ENCODE measurements at places on chromosomes 2 and 18. TPM values are rescaled to one million over a fixed set of nuclear protein-coding genes. Genes with fewer than 3 reads are reported as not detected.

GRCh38 chr2:77397763-77398162 is 124.4 kb downstream of the LRRTM4 start:
- DNase-seq: no peak

- DNase-seq: no peak
Measured at GRCh38 chr18:68713796-68714195, 1.1 kb downstream of the TMX3 start.

The TUBA3E gene
- not detected for total RNA-seq

DNA sequence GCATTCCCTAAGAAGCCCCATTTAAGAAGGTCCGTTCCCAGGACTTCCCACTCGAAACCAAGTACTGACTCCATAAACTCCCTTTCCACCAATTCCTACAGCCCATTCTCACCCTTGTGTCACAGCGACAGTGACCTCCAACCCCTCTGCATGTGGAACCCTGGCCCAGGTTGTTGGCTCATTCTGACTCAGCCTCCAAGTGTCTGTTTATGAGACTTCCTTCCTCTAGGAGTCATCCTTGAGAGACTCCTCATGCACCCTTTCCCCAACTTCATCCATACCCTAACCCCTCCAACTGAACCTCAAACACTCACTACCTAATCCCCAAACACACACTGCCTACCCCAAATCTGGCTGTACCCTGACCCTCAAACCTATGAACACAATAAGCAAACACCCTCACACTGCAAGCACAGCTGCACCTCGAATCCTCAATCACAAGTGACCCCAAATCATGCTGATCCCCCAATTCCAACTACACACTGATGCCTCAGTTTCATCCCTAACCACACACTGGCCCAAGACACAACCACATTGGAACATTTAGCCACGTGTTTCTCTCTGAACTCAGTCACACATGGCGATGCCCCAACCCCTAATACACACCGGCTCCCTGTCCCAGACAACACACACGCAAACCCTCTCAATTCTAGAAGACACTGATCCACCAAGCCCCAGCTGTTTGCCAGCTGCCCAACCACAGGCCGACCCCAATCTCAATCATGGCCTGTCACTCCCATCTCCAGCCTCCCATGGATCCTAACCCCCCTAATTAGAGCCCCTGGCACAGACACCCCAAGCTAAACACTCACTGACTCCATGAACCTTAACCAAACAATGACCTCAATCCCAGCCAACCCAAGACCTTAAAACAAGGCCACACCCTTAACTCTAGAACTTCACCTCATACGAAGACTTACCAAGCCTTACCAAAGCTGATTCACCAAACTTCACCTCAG is 219.6 kb downstream of the CYP26B1 start:
- peak; percentile 30 for DNase-seq

DNA sequence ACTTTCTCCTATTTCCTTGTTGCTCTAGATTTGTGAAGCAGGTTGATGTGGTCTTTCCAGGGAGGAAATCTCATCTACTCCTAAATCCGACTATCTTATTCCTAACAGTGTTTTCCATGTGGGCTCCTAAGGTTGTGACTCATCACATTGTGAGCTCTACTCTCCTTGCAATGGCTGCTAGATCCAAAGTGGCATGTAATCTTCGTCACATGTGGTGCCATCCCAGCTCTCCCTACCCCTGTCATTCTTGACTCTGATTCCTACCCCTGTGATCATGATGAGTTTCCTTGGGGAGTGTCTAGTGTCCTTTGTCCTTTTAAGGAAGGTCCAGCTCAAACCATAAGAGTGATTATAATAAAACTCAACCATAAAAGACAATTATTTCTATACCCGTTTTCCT is 47.3 kb upstream of the GULP1 start:
- peak; percentile 43 for DNase-seq

DNA sequence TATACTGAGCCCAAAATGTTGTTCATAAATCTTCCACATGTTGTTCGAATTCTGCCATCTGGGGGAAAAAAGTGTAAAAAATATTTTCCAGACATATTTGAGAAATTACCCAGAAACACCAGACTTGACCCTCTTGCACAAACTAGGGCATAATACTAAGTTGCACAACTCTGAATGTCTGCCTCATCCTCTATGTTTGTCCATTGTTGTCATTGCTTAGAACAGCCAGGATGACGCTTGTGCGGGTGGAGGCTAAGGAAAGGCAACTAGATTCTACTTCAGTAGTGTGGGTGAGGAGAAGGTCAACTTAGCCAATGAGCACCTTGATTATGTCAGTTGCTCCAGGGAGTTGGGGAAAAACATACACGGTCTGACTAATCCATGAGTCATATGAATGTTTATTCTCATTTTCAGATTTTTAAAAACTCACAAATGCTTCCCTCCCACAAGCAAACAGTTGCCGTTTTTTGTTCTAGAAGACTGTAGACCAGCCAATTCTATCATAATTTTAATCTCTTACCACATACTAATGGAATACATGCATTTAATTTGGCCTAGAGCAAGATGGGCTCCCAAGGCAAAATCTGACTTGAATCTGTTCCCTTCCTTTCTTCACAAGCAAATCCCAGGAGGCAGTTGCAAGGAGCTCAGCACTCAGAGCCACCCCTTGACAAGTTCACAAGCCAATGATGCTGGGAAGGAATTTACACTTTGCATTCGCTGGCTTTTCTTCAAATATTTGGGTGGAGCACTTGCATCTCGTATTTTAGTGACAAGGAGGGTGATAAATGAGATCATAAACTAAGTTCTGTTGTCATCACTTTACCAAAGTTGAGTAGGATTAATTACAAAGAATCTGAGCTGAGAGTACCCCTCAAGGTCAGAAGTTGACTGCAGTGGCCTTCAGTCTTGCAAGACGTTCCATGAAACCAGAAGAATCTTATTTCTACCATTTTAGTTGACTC is 163.2 kb upstream of the TWIST2 start:
- peak; percentile 86 for DNase-seq

GRCh38 chr2:1492711-1493430 is 79.6 kb downstream of the TPO start:
- DNase-seq: no peak

The MARCHF7 gene
- 129 TPM for total RNA-seq

DNA sequence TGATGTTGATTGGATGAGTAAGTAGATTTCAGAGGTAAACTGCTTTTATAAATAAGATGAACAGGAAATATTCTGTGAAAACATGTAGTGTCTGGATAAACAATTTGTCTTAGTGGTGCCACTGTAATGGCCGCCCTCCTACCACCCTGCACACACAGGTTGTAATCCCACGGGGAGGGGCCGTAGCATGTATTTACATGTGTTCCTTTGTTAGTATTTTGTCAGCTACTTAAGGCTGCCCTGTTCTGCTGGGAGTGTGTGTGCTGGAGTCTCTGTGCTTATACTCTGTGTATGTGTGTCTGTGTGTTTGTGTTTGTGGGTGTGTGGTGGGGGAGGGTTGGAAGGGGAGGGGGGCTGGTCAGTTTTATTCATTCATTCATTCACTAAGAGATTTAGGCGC is 5.1 kb downstream of the TSHZ1 start:
- no peak for DNase-seq
